ENCODE measurements at places on chromosomes 5 and 9.

DNA sequence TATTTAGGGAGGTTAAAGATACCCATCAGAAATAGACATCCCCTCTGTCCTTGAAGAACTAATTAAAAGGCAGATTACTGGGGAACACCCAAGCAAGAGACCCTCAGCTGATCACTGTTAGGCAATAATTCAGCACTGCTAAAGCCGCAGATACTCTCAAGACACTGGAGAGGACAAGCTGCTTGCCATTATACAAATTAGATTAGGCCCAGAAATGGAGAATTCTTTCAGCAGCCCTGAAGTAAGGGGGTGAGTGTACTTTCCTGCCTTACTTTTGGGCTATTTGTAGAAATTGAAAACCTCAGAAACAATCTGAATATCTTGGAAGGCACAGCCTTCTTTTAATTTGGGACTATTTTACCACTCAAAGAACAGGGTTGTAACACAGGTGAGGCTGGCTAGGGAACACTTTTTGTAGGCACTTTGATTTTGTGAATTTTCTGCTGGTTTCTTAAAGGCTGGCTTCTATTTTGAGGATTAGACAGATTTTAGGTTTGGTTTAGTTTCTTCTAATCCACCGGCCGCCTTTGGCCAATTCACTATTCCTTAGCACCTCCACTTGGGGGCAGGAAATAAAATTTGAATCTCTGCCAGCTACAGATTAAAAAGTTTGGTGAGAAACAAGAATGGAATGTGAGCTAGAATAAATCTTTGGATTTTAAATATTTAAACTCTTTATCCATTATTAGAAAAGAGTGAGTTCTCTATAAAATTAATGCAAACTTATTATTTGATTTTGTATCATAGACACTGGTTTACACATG, 106.0 kb downstream of the SMARCA2 start:
- DNase-seq, result no peak

DNA sequence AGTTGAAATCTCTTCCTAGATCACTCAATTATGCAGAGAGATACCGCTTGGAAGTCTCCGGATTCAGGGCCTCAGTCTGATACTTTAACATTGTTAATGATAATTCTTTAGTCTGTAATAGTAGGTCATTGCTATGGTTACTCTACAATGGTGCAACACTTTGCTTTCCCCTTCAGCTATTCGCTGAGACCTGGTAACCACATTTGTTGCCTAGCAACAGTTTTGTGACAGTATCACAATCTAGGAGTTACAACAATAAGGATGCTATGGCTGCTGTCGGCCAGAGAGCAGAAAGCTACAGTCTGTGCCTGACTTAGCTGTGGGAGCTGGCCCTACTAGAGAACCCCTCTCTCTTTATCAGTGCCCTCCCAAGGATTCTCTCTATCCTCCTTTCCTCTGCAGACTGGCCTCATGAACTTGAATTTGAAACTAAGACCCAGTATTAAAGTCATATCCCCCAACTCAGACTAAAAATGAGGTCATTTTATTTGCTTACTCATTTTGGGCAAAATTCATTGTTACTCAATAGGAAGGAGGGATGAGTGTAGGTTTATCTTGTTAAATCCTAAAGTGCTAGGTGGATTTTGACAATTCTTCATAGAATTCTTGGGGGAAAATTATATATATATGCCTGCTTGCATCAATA, 39.3 kb downstream of the NR2F1 start:
- peak; percentile 76 for DNase-seq

- no peak for DNase-seq
These were observed 3.9 kb downstream of the POU4F3 start for GRCh38 chr5:146342519-146342881.

GRCh38 chr9:96394832-96395496, 11.5 kb upstream of the SLC35D2 start:
- peak; percentile 32 for DNase-seq

DNA sequence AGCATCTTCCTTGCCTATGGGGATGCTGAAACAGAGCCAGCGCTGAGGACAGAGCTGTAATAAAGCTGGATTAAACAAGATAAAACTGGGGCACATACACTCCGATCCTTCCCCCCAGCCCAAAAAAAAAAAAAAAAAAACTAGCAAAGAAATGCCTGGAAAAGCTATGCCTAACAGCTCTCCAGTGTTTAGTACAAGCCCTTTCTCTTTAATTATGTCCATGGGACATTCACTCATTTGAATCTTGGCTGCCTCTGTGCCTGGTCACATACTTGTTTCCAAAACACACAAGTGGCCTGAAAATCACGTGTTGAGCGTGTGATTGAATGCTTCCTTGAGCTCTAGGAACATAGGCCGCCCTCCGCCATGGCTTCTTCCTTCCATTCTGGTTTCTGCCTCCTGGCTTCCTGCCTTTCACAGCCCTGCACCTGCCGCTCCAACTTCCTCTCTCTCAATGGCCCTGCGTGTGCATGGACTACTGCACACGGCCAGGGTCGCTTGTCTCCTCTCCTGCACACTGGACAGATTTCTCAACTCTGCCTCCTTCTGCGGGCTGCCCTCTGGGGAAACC, 111.0 kb upstream of the RETREG1 start:
- DNase-seq, result peak; percentile 60

GRCh38 chr5:10106806-10107205, 142.9 kb downstream of the ATPSCKMT start:
- no peak for DNase-seq

DNA sequence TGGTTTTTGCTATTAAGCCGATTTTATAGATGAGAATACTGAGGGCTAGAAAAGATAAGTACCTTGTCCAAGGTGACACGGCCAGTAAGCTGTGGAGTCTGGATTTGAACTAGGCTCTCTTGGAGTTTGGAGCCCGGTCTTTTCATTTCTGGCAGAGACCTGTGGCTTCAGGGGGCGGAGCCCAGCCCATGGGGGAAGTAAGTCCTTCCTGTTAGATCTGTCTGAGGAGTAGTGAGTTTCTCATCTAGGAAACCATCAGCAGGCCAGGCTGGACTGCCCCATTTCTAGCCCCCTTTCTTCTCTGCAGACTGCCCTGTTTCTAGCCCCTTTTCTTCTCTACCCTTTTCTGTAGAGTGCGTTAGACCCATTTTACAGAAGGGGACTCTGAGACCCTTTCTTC, 521 bp upstream of the PTGS1 start:
- DNase-seq, result no peak

DNA sequence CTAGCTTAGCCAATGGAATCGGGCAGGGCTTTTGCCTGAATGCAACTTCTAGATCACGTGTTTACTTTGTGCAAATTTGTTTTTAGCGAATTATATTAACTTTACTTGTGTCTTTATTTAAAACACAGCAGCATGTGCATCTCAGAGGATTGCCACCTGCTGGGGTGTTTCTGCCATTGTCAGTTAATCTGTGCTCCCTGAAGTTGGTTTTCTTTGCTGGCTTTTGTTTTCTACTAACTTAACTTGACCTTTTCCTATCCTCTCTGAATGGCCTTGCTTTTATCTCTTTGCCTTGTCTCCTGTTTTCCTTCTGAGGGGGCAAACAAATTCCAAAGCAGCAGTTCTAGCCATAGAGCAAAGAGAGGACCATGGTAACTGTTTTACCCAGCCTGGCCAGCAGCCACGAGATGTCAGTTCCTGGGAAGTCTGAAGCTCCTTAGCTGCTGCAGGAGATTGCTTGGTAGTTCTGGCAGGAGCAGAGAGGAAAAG, 67.6 kb downstream of the ARHGEF28 start:
- no peak for DNase-seq

- DNase-seq, result peak; percentile 87
These were observed at the start of gene STC2 for GRCh38 chr5:173327948-173328843. TSS of gene STC2 (minus strand) at chr5:173328414. CDS start at chr5:173328193, 221 bp downstream.

DNA sequence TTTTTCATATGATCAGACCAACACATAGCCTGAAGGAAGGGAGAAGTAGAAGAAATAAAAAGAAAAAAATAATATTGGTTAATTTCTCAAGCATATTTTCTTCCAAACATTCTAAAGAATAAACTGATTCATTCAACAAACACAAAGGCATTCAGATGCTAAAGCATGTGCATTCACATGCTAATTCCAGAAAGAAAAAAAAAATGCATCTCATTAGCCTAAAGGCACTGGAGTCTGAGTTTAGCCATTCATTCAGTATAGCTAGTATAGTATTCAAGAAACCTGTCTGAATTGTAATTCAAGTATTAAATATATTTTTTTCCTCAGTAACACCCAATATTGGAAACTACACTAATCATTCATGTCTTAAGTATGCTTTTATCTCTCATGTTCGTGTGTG, 61.0 kb upstream of the FER start:
- DNase-seq, result no peak

DNA sequence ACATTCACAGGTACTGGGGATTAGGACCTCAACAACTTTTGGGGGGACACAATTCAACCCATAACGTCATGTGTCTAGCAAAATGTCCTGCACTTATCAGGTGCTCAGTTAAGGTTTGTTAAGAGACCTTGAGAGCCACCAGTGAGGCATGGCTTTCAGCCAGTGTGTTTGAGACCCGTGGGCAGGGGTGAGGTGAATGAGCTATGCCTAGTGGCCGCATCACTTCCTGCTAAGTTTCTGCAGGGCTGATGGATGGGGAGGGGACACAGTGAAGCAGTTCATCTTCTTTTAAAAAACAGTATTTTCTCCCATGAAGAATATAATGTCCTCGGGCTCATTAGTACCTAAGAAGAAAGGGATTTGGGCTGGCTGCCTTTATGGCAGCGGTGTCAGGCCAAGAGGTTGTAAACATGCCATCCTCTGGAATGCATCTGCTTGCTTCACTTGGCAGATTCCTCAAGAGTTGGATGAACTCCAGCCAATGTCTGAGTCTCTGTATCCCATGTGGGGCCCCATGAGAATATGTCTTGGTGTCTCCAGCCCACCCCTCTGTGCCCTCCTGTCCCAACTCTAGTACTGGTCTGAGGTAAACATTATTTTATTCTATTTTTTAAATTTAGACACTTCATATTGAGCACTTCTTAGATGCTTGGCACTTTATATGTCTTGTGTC, 282.2 kb downstream of the CWC27 start:
- DNase-seq, result no peak

- DNase-seq, result no peak
These were observed 31.0 kb downstream of the GOLGA2 start for GRCh38 chr9:128244837-128245231.

- DNase-seq, result no peak
These were observed 22.5 kb upstream of the SPARC start for GRCh38 chr5:151709109-151709735.

DNA sequence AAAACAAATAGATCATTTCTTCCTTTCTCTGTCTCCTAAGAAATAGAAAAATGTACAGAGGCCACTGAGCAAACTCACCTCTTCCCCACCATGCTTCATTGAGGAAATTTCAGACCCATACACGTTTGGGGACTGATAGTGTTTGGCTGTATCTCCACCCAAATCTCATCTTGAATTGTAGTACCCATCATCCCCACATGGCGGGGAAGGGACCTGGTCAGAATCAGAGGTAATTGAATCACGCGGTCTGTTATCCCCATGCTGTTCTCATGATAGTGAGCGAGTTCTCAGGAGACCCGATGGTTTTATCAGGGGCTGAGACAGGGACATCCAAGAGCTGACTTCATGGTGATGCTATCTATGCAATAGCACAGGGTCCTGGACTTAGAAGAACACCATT, 1655.8 kb downstream of the MAT2B start:
- no peak for DNase-seq

DNA sequence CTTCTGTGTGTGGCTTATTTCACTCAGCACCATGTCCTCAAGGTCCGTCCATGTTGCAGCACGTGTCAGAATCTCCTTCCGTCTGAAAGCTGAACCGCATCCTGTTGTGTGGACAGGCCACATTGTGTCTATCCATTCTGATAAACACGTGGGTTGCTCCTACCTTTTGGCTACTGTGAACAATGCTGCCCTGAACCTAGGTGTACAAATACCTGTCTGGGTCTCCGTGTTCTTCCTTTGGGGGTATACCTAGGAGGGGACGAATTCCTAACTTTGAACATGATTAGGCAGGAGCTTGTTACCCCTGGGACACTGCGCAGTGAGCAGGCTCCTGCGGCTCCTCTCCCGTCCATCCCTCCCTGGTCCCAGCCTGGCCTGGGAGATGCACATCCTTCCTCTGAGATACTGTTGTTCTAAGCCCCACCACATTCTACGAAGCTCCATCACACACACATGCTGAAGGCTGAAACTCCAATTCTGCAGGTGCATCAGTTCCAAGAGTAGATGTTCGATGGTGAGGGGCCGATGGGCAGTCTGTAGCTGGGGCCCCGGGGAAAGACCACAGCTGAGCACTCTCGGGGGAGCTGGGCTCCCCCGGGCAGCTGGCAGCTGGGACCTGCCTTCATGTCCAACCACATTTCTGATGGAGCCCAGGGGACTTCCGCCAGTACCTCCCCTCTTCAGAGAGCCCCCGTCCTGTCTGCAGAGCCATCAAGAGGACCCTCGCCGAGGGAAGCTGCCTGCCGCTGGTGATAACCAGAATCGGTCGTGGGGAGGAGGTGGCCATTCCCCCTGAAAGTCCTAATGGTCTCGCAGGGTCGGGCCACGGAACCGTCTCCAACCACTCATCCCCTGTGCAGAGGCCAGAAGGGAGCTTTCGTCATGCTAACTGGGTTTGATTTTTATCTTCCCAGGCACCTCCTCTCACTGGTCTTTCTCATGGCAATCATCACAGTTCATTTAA, 120.9 kb downstream of the COL23A1 start:
- DNase-seq, result peak; percentile 44

GRCh38 chr5:145775411-145775810, 59.7 kb downstream of the PRELID2 start:
- no peak for DNase-seq

- DNase-seq, result no peak
These were observed 16.7 kb upstream of the SCGB3A1 start for GRCh38 chr5:180607861-180608571.

GRCh38 chr9:88789785-88790184, 201.5 kb upstream of the S1PR3 start:
- DNase-seq, result no peak

DNA sequence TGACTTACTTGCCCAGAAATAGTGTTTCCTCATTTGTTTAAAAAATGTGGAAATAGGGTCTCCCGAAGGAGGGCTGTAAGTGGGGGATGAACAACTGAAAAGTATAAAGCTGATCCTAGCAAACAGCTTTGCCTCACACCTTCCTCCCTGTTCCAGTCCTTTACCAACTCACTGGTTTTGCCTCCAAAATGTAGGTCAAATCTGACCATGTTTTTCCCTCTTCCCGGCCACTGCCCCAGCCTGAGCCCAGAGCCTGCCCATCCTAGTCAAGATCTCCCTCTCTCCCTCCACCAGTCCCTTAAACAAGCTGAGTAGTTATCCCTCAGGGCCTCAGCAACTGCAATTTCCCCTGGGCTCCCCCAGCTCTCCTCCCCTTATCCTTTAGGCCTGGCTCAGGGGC, 82.4 kb upstream of the FBXW11 start:
- DNase-seq, result no peak

DNA sequence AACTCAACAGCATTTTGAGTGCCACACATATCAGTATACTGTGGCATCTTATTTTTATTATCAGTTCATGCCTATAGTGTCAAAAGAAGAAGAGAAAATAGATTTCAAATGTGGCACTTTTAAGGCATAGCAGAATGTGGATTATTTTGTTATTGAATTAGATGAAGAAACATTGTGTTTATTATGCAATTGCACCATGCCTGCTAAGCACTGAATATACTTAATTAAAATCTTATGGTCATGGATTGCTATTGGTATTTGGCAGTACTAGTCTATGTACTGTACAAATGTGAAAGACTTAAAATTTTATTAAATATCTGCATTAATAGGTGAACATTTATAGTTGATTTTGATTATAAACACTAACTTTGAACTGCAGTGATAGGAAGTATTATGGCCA, 128.8 kb downstream of the FER start:
- DNase-seq, result no peak

All from retina (tissue), 1 donor.